ENCODE measurements at places on chromosomes 6 and 20.

DNA sequence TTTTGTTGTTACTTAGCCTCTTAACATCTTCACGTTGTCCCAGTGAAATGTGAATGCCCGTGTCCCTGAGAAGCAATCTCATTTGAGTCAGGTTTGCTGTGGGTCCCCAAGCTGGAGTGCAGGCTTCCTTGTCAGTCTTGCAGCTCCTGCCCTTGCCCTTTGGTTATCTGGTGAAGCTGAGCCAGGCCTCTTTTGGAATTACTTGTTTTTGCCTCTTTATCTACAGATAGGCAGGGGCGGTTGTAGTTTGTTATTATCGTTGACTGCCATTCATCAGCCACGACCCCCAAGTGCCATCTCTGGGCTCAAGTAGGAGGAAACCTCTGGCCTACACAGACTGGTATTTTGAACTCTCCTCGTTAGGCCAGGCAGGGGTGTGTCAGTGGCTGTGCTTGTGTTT lies 2.2 kb downstream of the TMEM14C start:
- no peak for DNase-seq

- DNase-seq: no peak
These were observed 204.1 kb downstream of the SIM1 start for GRCh38 chr6:100260584-100260983.

- no peak for DNase-seq
These were observed 63.5 kb upstream of the STMND1 start for GRCh38 chr6:17038316-17038715.

DNA sequence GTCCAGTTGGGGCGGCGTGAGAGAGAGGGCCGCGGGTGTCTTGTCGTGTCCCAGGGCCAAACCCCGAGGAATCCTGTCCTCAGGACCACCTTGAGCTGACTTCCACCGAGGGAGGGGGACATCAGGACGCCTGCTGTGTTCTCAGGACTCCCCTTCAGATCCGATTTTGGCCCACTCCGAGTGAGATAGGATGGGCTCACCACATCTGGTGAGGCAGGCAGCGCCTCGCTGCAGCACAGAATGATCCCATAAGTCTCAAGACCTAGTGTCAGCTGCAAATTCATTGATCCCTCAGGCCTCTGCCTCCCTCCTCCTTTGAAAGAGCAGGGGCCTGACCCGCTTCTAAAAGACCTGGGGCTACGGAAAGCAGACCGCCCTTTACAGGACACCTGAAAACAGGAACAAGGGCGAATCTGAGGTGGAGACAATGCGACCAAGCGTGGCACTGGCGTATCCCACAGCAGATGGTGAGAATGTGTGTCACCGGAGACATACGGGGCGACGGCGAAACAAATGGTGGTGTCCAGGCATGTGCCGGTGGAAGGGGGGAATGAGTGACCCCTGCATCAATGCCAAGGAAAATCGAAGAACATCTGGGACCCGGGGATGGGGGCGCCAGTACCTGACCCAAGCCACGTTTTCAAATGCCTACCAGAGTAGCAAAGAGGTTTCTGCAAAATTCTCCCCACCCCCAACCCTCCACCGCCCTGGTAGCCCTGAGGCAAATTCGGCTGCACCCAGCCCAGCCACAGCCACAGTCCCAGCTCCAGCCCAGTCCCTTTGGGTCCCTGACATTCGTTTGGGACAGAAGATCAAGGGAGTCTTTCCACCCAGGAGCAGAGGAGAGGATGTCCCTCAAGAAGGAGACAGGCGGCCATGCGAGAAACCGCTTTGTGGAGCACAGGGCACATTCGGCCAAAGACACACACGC lies 162.1 kb upstream of the ZNF337 start:
- no peak for DNase-seq

DNA sequence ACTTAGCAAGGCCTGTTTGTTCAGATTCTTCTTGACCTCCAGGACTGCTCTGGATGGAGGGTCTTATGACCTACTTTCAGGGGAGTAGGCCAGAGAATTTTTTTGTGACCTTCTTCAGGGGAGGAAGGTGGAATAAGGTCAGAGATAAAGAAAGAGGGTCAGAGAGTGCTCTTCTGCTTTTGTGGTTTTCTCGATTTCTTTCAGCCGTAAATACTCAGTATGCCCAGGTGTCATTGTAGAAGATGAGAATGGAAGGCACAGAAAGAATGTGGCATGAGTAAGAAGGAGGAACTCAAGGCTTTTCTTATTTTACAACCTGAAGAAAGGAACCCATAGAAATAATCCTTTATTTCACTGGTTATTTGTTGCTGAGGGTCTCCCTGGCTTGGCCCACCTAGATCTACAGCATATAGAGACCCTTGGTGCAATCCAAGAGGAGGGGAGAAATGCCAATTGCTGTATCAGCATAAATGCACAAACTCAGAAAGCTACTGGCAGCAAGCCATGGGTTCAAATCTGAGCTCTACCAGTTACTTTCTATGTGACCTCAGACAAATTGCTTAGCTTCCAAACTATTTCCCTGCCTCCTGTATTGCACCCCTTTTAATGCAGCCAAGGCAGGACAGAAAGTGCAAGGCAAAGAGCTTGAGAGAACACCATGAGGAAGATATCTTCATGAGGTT lies 68.0 kb downstream of the OLIG3 start:
- DNase-seq: no peak

DNA sequence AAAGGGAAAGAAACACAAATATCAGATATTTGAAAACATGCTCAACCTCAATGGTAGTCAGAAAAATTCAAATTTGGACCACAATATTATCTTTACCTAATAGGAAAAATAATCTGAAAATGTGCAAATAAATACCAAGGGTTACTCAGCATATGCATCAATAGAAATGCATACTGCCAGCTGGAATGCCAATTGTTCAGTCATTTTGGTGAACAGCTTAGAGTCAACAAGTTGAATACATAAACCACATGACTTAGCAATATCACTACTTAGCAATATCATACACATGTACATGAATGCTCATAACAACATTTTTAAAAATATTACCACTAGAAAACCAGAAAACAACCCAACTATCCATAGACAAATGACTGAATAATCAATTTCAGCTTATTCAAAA lies 212.7 kb downstream of the PTPRK start:
- no peak for DNase-seq

Data from stimulated activated CD4-positive, alpha-beta T cell treated with anti-CD3 and anti-CD28 coated beads, Interleukin-1b, Interleukin-23, amount 100 ng/mL, for 1 hour (primary cell).